Left ventricle myocardium inferior (tissue), 1 donor: ENCODE measurements at places on chromosomes 5 and 9. TPM values are rescaled to one million over a fixed set of nuclear protein-coding genes. Genes with fewer than 3 reads are reported as not detected.

DNA sequence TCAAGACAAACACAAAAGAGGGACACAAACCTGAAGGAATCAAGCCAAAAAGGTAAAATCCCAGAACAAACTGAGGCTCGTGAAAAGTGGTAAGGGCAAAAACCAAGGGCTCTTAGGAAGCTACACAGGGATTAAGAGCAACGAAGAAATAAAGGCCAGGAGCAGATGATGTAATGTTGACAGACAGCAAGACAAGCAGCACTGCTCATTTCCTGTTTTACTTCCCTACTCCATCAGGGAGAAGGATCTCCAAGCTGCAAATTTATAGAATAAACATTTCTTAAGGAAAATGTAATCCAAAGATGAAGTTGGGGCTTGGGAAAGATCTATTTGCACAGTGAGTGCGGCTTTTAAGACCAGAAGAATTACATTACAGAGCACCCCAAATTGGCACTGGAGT, 182.3 kb upstream of the MAP1B start:
- peak overlapping the region; percentile 56 for H3K27ac ChIP-seq
- H3K4me1 ChIP-seq = peaks cover 38% of the 10 kb centered on the region
- H3K27me3 ChIP-seq = no peaks in the 10 kb centered on the region
- no peaks in the 10 kb centered on the region for H3K36me3 ChIP-seq
- no peak overlapping the region for H3K4me3 ChIP-seq
- DNase-seq = no peak

GDA gene
- total RNA-seq = 0.85 TPM

SLC24A2 gene
- not detected for total RNA-seq

- no peak overlapping the region for H3K4me3 ChIP-seq
- H3K27me3 ChIP-seq = no peaks in the 10 kb centered on the region
- H3K4me1 ChIP-seq = peaks cover 18% of the 10 kb centered on the region
- DNase-seq = no peak
These were observed 72.0 kb downstream of the ALDH1A1 start for GRCh38 chr9:72880821-72881220.

SPTLC1 gene
- 21.9 TPM for total RNA-seq

DNA sequence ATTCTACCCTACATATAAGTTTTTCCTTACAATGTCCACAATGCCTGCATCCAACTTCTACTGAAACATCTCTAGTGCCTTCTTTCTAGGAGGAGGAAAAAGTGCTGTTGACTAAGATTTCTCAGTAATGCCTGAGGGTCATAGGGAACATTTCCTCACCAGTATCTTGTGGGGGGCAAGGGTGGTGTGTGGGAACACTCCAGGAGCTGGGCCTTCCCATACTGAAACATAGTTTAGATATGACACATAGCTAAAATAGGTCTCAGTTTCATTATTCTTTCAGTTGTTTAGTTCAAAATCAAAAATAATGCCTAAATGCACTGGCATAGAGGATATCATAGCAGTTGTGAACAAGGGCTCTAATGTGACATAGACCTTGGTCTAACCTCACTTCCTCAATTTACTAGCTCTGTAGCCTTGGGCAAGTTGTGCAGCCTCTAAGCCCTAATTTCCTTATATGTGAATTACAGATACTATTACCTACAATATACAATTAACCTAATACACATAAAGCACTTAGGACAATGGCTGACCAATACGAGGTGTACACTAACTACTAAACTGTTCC, 66.1 kb downstream of the HAPLN1 start:
- H3K4me1 ChIP-seq = peaks cover 6% of the 10 kb centered on the region
- no peaks in the 10 kb centered on the region for H3K27me3 ChIP-seq
- H3K36me3 ChIP-seq = no peaks in the 10 kb centered on the region
